ENCODE measurements at places on chromosomes 4 and X. TPM values are rescaled to one million over a fixed set of nuclear protein-coding genes. Genes with fewer than 3 reads are reported as not detected.

DNA sequence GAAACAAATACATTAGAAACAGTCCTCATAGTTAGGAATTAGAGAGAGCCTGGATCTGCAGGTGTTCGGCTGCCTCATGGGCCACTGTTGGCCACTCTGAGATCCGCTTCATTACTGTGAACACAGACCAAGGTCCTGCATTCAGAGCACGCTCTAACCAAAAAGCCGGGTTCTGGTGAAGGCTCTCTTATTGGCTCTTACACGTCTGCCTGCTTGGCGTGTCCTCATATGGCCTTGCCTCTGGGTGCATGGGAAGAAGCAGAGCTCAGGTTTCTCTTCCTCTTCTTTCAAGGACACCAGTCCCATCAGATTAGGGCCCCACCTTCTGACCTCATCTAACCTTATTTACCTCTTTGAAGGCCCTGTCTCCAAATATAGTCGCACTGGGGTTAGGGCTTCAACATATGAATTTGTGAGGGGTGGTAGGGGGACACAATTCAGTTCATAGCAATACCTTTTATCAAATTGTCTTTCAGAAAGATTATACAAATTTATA, 37.1 kb upstream of the ELF2 start:
- H3K27me3 ChIP-seq = peaks cover 3% of the 10 kb centered on the region
- H3K4me3 ChIP-seq = no peak overlapping the region
- H3K27ac ChIP-seq = no peak overlapping the region
- H3K36me3 ChIP-seq = no peaks in the 10 kb centered on the region

SUPT20HL2 gene
- not detected for total RNA-seq

DNA sequence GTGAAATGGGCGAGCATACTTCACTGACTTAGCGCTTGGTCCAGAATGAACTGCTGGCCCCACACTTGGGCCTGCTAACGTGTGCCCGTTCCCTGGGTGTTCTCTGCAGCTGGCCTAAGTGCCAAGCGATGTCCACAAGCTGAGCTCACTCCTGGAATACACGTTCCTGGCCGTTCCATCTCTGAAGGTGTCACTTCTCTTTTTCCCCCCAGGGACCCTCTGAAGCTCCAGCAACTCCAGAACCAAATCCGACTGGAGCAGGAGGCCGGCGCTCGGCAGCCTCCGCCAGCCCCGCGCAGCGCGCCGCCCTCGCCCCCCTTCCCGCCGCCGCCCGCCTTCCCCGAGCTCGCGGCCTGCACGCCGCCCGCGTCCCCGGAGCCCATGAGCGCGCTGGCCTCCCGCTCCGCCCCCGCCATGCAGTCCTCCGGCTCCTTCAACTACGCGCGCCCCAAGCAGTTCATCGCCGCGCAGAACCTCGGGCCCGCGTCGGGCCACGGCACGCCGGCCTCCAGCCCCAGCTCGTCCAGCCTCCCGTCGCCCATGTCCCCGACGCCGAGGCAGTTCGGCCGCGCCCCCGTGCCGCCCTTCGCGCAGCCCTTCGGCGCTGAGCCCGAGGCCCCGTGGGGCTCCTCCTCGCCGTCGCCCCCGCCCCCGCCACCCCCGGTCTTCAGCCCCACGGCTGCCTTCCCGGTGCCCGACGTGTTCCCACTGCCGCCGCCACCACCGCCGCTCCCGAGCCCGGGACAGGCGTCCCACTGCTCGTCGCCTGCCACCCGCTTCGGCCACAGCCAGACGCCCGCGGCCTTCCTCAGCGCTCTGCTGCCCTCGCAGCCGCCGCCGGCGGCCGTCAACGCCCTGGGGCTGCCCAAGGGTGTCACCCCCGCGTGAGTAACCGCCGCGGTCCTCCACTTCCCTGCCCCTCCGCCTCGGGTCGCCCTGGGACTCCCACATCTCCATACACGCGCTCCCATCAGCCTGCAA, 132.3 kb downstream of the CBR4 start:
- peaks cover 41% of the 10 kb centered on the region for H3K27me3 ChIP-seq
- H3K27ac ChIP-seq = peak overlapping the region; percentile 75
- DNase-seq = no peak
- peak overlapping the region; percentile 84 for H3K4me3 ChIP-seq
- H3K36me3 ChIP-seq = peaks cover 15% of the 10 kb centered on the region
- H3K4me1 ChIP-seq = peaks cover 27% of the 10 kb centered on the region

DNA sequence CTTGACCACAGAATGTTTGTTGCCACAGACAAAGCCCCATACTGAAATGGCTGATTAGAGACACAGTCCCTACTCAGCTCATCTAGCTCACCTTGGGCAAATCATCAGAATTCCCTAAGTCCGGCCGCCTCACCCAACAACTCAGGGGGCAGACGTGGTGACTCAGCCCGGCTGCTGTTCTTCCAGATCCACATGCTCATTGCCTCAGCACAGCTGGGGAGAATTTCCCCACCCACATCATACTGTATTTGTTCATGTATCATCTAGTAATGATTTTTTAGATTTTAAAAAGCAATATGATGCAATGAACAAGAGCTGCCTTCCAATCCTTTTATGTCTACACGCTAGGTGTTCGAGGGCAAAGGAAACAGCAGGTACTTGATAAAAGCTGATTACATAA, 333.8 kb upstream of the TENM3 start:
- H3K36me3 ChIP-seq = no peaks in the 10 kb centered on the region
- no peak overlapping the region for H3K4me3 ChIP-seq
- no peaks in the 10 kb centered on the region for H3K4me1 ChIP-seq
- H3K27me3 ChIP-seq = no peaks in the 10 kb centered on the region
- no peak overlapping the region for H3K27ac ChIP-seq

DNA sequence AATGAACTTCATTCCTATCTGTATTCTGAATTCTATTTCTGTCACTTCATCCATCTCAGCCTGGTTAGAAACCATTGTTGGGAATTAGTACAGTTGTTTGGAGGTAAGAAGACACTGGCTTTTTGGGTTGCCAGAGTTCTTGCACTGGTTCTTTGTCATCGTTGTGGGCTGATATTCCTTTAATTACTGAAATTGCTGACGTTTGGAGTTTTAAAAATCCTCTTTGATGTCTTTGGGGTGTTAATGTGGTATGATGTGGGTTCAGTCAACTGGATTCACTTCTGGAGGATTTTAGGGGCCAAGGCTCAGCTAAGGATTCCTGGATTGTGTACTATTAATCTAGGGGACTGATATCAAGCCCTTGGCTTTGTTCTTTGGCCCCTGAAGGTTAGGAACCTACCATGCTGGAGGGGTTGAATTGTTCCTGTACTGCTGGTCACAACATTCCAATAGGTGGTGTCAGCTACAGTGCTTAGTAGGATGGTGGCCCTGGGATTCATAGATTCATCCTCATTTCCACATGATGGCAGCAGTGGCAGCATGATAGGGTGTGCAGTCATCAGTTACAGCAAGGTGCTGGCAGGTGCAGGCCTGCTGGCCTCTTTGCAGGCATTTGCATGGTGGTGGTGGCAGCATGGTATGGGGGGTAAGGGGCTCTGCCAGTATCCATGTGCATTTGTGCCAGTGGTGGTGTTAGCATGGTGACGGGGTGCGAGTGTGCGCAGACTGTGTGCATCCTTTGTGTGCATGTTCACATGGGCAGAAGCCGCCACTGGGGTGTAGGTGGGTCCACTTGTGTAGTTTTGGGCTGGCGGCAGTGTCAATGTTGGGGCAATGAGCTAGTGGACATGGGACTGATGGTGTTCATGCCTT, 301.3 kb downstream of the TEX13C start:
- H3K27me3 ChIP-seq = no peaks in the 10 kb centered on the region
- H3K36me3 ChIP-seq = no peaks in the 10 kb centered on the region
- no peaks in the 10 kb centered on the region for H3K4me1 ChIP-seq
- no peak for DNase-seq
- H3K4me3 ChIP-seq = no peak overlapping the region
- H3K27ac ChIP-seq = no peak overlapping the region

TNIP3 gene
- total RNA-seq = 21.9 TPM

TMEM175 gene
- total RNA-seq = 16.2 TPM

HTN3 gene
- not detected for total RNA-seq

TMSB15A gene
- not detected for total RNA-seq

GRCh38 chr4:111778543-111778942, 366.7 kb upstream of the FAM241A start:
- no peak overlapping the region for H3K27ac ChIP-seq
- H3K4me1 ChIP-seq = no peaks in the 10 kb centered on the region
- H3K27me3 ChIP-seq = no peaks in the 10 kb centered on the region
- no peak for DNase-seq
- no peaks in the 10 kb centered on the region for H3K36me3 ChIP-seq

GRCh38 chrX:129798888-129799287, 19.1 kb downstream of the SASH3 start:
- H3K4me1 ChIP-seq = peaks cover 12% of the 10 kb centered on the region
- no peak for DNase-seq

DNA sequence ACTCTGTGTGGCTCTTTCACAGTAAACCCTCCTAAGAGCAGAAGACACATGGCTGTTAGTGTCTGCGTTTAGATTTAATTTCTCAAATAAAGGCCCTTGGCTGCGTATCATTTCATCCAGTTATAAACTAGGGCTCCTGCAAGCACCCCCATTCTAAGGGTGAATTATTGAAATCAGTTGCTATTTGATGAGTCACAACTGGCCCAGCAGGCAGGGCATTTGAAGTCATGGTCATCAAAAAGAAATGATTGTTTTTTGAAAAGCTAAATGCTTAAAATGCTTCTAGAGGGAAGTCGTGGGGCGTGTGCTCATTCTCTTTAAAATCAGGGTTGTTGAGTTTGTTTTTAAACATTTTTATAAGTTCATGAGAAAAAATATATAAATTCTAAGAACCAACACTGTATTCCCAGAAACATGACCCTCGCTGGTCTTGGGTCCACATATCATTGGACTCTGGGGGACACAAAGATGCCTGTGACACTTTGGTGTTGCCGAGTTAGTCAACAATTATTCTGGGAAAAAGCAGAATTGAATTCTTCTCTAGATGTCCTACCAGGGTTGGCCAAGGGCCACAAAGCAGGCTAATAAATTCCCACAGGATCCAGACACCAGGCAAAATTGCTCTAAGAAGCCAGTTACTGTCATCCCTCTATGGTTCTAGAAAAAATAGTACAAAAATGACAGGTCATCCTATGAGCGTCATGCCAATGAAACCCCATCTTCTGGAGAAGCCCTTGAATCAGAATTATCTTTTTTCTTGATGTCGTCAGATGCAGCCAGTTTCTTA, 99.5 kb upstream of the MYOZ2 start:
- peaks cover 6% of the 10 kb centered on the region for H3K4me1 ChIP-seq
- no peaks in the 10 kb centered on the region for H3K36me3 ChIP-seq
- H3K4me3 ChIP-seq = no peak overlapping the region

DNA sequence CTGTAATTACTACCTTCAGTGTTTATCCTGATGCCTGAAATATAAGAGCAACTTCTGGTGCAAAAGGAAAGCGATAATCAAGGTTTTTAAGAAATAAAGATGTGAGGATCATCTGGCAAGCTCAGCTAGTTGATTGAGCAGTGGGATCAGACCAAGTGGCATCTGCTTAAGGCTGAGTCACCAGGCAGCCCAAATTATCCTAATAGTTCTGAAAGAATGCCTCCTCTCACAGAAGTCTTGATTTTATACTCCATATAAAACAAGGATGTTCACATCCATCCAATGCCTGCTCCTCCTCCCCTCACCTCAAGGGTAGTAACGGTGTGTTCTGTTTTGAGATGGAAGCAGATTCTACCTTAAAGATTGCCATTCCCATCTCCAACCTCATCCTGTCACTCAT, 134.5 kb upstream of the RASGEF1B start:
- no peak overlapping the region for H3K27ac ChIP-seq
- H3K4me3 ChIP-seq = no peak overlapping the region
- H3K36me3 ChIP-seq = no peaks in the 10 kb centered on the region
- no peaks in the 10 kb centered on the region for H3K27me3 ChIP-seq
- no peaks in the 10 kb centered on the region for H3K4me1 ChIP-seq

DNA sequence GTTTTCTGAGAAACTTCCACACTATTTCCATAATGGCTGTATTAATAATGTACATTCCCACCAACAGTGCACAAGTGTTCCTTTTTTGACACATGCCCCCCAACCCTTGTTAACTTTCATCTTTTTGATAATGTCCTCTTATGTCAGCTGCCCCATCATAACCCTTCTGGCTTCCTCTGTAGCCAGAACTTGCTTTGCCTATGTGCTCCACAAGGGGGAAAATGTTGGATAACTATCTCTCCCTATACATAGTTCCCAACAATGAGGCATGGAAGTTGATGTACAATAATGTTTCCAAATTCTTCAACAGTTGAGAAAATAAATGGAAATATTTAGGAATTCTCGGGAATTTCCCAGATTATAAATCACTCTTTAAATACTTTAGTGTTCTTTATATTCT, 142.9 kb downstream of the ASB9 start:
- H3K27me3 ChIP-seq = peaks cover 4% of the 10 kb centered on the region
- H3K4me3 ChIP-seq = no peak overlapping the region
- DNase-seq = no peak
- H3K36me3 ChIP-seq = no peaks in the 10 kb centered on the region
- H3K27ac ChIP-seq = no peak overlapping the region

DNA sequence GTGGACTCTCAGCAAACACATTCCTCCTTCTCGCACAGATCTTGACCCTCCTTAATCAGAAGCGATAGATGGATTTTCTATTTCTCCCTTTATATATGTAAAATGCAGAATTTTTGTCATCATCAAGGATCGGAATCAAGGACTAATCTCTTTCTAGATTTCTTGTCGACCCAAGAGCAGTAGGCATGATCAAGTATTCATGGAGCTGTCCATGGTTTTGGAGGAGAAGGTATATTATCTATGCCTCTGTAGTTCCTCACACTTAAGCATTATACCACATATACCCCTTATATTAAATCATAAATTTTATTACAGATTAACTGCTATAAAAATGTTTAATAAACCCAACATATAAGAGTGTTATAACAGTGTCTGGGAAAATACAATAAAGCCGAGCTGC, 886.8 kb downstream of the NLGN4X start:
- no peaks in the 10 kb centered on the region for H3K36me3 ChIP-seq
- no peak for DNase-seq
- no peaks in the 10 kb centered on the region for H3K27me3 ChIP-seq
- no peaks in the 10 kb centered on the region for H3K4me1 ChIP-seq

DNA sequence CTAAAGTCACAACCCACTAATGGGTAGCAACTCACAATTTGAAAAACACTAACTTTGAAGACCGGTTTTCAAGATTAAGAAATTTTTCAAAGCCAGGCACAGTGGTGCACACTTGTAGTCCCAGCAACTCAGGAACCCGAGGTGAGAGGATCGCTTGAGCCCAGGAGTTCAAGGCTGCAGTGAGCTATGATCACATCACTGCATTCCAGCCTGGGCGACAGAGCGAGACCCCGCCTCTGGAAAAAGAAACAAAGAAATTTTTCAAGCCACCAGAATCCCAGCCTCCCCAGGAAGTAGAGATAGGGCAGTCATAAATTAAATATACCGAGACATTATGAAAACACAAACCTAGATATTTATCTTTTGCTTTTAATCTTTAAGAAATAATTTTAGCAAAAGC, 13.0 kb downstream of the SMARCA1 start:
- H3K27me3 ChIP-seq = no peaks in the 10 kb centered on the region
- DNase-seq = no peak
- H3K36me3 ChIP-seq = no peaks in the 10 kb centered on the region
- H3K4me3 ChIP-seq = no peak overlapping the region
- no peak overlapping the region for H3K27ac ChIP-seq

DNA sequence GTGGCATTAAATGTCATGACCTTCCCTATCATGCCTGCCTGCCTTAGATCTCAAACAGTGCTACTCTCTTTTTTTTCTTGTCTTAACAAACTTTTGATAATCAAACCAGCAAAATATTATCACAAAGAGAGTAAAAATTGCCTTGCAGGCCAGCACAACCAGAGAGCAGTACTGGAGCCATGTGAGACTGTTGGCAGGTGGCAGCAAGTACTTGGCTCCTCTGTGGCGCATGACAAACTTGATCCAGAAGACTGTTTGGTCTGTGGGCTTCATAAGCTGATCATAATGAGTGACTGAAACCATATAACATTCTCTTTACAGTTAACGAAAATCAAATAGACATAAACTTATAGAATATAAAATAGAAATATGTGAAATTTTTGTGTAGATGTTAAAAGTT, 33.3 kb upstream of the UGT2A3 start:
- no peak overlapping the region for H3K4me3 ChIP-seq
- DNase-seq = no peak
- no peaks in the 10 kb centered on the region for H3K4me1 ChIP-seq
- no peaks in the 10 kb centered on the region for H3K36me3 ChIP-seq

All from activated T-helper 1 cell treated with anti-CD3 and anti-CD28 coated beads, Interleukin-12 subunit alpha, Interleukin-12 subunit beta, Interleukin-2, Interleukin-4 antibody, amounts not matched to agents 30 ng/mL and 10 ng/mL and 1 ng/mL, durations not matched to agents 14 hours and 24 hours and 36 hours (primary cell).